ENCODE measurements at places on chromosomes 7 and 10. TPM values are rescaled to one million over a fixed set of nuclear protein-coding genes. Genes with fewer than 3 reads are reported as not detected.

ANKRD30A gene
- total RNA-seq = not detected

HUS1 gene
- total RNA-seq = 38.6 TPM

GRCh38 chr7:77989981-77990566 is 191.5 kb downstream of the PHTF2 start:
- H3K36me3 ChIP-seq = no peaks in the 10 kb centered on the region
- peak; percentile 34 for DNase-seq
- H3K27ac ChIP-seq = no peak overlapping the region
- no peak overlapping the region for H3K4me3 ChIP-seq

GRCh38 chr7:52897713-52898112 is 137.7 kb upstream of the POM121L12 start:
- no peaks in the 10 kb centered on the region for H3K4me1 ChIP-seq
- H3K36me3 ChIP-seq = no peaks in the 10 kb centered on the region
- H3K27ac ChIP-seq = no peak overlapping the region
- no peaks in the 10 kb centered on the region for H3K27me3 ChIP-seq

HKDC1 gene
- total RNA-seq = 0.67 TPM
